ENCODE measurements at places on chromosomes 3 and 15.

DNA sequence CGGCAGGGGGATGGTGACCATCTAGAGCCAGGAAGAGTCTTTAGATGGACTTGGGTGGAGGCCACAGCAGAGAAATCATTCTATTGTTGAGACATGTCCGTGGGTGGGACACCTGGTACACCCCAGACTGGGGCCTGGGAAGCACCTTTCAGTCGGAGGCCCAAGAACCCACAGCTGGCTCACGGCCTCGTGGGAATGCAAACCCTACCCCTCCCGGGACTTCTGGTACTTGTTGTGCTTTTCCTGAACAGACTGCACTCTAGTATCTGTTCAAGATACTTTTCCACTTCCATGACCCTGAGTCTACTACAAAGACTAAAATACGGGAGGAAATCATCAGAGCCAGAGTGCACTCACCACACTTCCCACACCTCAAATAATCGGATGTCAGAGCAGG is 60.7 kb downstream of the BDH1 start:
- DNase-seq, result no peak

DNA sequence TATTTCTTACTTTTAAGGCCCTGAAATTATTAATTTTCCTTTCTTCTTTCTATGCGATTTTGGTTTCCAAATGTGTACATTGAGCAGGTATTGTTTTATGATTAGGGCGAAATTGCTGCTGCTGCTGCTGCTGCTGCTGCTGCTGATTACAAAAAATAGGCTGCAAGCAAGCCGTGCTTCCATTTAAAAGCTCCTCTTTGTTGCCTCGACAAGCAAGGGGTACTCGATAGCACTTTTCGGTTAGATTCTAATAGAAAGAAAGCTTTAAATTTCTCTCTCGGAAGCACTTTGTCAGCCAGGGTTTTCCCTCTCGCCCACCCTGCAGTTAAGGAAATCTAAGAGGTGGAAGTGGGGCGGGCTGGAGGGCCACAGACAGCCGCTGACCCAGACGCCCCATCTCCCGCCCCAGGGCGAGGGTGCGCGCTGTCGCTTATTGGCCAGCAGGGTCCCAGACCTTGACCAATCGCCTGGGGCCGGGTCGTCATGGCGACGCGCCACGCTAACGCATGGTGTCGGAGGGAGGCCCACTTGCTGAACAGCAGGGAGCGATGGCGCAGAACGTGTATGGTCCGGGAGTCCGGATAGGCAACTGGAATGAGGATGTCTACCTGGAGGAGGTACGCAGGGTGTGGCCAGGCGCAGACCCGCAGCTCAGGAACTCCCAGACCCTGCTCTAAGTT is at the start of gene CFAP161:
Gene CFAP161, plus strand, starts transcription at position 489 of the 680 bp plus-strand sequence. Its CDS starts 60 bp downstream, at position 549.
- peak; percentile 35 for DNase-seq

- DNase-seq, result no peak
Measured at GRCh38 chr3:153623834-153624233, 461.8 kb downstream of the RAP2B start.

GRCh38 chr3:171149526-171150116 is 123.1 kb upstream of the SLC2A2 start:
- DNase-seq, result no peak

GRCh38 chr15:40053831-40054604 is 15.0 kb upstream of the SRP14 start:
- DNase-seq, result no peak

- peak; percentile 9 for DNase-seq
Measured at GRCh38 chr3:83224101-83224868, 1462.8 kb upstream of the GBE1 start.

DNA sequence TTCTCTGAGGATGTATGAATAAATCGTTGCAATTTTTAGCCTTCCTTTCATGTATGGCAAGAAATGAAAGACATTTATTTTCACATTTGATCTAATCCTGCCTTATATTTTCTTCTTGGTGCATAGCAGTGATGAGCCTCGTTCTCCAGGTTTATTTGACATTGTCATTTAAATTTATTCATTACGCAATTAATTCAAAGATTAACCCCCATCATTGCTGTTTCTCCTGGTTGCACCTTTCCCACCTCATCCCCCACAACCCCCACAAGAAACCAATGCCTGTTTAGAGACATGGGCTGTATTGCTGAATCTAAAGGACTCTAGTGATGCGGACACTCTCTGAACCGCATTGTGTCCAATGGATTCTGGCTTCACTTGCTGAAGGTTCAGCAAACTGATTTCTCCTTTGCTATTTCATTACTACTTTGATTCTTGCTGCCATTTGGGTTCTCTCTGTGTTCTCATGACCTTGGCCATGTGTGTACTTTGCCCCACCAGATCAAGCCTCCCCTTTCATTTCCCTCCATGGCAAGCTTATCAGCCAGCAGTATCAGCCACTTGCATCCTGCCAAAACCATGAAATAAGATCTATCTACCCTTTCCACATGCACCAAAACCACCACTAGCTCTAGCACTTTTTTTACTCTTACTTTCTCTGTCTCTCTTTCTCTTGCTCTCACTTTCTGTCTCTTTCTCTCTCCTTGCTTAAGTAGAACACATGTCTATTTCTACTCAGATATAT is 382.7 kb downstream of the GBE1 start:
- DNase-seq, result no peak

- DNase-seq, result no peak
Measured at GRCh38 chr3:179449636-179450035, 1.6 kb downstream of the GNB4 start.

- DNase-seq, result no peak
Measured at GRCh38 chr3:174810254-174810653, 48.9 kb upstream of the NAALADL2 start.

- no peak for DNase-seq
Measured at GRCh38 chr3:31724651-31725050, 191.9 kb downstream of the STT3B start.

DNA sequence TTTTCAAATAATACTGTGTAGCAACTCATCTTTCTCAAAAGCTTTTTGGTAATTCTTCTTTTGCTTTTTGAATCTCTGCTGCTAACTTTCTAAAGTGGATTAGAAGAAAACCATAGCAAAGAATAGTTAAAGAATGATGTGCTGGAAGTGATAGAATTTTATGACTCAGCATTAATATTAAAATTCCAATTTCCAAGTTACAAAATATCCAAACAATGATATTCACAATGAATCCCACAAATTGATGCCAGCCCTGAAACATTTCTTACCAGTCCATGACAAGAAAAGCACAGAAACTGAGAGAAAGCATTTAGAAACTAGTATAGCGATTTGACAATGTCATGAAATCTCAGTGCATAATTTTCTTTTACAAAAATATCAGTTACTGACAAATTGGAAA is 482.2 kb downstream of the RBMS3 start:
- DNase-seq, result no peak

DNA sequence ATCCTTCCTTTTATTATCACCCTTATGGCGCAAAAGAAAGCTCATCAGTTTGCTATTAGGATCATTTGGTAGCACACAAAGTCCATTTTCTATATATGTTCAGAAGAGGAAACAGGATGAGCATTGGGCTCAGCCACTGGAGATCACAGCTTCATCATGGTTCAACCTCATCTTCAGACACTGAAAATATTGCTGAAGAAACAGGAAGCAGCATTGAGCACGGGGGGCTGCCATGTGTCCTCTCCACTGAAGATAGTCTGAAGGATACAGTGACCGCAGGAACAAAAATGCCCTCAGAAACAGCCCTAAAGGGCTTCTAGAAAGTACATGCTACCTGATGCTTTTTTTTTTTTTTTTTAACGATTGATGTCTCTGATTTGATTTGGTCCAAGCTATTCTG is 835.3 kb upstream of the CFAP20DC start:
- no peak for DNase-seq

DNA sequence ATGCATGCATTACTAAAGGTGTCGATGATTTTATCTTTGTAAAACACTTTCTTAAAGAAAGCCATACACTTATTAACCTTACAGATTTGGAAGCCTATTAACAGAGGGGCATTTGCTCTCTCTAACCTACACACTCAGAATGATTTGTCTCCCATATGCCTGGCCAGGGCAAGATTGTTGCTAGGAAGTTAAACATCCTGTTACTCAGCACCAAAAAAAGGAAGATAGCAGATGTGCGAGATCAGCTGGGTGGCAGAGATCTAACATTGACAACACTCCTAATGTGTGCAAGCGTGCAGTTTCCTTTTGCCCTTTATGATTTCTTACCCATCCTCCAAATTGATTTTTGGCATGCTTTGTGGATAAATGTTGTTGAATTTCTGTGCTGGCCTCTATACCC is 73.9 kb upstream of the TMEM108 start:
- no peak for DNase-seq

- DNase-seq, result peak; percentile 12
Measured at GRCh38 chr3:119098619-119099222, 47.2 kb upstream of the TEX55 start.

DNA sequence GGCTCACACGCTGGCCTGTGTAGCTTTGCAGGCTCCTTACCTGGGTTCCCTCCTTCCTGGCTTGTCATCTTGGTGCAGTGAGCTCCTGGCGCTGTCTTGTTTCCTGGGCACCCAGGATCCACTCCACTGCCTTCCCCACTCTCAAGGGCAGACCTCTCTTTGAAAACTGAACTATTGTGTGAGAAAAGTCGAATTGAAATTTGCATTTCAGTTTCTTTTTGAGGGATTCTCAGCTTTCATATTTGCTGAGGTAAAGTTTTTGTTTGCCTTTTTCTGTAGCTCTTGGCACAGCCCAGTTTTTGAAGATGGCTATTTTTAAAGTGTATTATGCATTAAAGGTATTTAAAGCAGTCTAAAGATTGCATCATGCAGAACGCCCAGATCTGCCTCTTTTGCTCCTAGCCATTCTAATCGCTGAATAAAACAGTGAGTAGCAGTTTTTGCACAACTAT is 70.1 kb downstream of the CCK start:
- DNase-seq, result no peak

GRCh38 chr3:68855620-68856019 is 76.7 kb downstream of the TAFA4 start:
- no peak for DNase-seq

GRCh38 chr15:22808761-22809280 is 22.4 kb downstream of the NIPA1 start:
- no peak for DNase-seq

- DNase-seq, result no peak
Measured at GRCh38 chr3:181943285-181943684, 231.6 kb downstream of the SOX2 start.

DNA sequence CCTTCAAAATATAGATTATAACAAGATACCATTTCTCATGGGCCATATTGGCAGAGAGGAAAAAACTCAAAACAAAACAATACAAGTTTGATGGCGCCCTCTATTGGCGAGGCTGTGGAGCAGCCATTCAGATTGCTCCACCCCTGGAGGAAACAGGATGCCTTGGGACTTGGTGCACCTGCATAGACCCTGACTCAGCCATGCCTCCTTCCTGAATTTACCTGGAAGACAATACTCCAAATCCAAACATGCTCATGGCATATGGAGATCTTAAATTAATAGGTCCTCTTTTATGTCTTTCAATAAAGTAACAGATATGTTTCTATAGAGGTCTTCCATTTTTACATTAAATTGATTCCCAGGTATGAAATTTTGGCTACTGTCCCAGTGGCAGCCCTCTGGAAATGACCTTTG is 90.0 kb downstream of the APBA2 start:
- DNase-seq, result peak; percentile 49

- no peak for DNase-seq
Measured at GRCh38 chr3:117074826-117075225, 365.2 kb downstream of the TUSC7 start.

- peak; percentile 49 for DNase-seq
Measured at GRCh38 chr3:174270841-174271240, 588.3 kb upstream of the NAALADL2 start.

DNA sequence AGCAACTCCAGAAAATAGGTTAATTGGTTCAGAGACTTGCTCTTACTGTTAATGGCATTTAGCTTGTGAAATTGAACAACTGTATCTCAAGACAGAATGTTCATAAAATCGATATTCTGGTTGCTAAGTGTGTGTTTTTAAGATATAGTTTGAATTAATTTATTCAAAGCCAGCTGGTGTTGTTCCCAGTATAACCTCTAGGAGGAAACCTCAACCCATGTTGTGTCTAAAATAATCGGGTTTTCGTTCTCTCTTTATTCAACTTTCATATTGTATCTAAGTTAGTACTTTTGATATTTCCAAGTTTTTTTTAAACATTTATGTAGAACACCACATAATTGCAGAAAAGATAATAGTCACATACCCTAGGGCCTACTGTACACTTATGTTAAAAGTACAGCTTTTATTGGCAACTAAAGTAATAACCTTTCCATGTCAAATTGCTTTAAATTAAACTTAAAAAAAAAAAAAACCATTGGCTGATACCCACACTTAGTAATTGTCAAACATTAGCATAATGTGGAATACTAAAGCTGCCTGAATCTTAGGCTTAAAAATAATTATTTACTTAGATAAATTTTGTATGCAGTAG is 90.9 kb downstream of the SAMMSON start:
- DNase-seq, result peak; percentile 10

GRCh38 chr3:71721651-71722157 is 3.5 kb downstream of the EIF4E3 start:
- DNase-seq, result no peak

DNA sequence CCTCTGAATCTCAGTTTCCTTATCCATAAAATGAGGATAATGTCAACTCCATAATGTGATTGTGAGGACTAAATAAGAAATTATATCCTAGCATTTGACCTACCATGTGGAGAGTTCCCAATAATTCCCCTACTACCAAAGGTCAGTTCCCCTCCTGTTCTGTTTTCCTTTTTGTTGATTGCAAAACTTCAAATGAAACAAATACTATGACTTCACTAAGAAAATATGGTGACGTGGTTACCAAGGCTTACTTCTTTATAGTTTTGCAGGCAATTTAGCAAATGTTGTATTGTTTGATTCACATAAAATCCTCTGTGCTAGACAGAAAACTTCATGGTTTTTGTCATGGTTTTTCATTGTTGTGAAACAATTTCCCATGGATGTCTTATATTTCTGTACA is 153.8 kb upstream of the RORA start:
- DNase-seq, result no peak

GRCh38 chr3:152968388-152969024 is 133.6 kb downstream of the P2RY1 start:
- no peak for DNase-seq

GRCh38 chr15:83288381-83288801 is 3.9 kb upstream of the BNC1 start:
- DNase-seq, result no peak

DNA sequence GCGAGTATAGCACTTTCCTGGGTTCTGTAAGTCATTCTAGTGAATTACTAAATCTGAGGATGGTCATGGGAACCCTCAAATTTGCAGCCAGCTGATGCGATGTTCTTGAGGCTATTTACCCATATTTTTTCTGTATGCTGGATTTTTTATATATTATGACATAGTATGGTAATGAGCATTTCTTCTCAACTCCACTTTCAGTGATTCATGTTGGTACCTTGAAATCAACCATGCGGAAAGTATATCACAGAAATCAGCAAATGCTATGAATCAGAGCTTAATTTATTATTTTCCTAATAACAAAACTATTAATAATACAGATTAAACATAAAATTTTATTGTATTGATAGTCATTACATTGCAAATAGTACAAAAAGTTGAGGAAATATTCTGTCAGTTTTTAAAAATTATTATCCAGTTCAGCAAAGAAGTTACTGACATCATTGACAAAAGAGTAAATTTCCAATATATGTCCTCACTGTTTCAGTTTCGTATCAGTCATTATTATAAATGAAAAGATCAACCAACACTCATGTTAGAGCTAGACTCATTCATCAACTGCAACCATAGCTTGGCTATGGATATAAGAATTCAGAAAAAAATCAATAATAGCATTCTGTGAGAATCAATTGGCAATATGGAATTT is 164.3 kb upstream of the SETMAR start:
- DNase-seq, result no peak
